ENCODE measurements at places on chromosomes 7 and 10.

DNA sequence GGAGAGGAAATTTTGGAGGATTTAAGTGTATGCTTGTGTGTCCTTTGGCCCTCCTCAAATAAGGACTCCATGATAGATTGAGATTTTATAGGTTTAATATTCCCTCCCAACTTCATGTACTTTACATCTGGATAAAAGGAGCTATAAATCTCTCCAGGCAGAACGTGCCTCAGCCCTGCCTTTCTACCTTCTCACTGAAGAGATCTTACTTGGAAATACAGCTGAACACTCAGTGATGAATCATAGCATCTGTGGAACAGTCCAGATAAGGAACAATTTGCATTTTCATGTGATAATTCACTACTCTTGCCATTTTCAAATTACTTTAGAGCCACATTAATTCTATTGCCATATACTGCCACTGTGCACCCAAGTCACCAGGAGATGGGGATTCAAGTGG lies 364.6 kb upstream of the PODXL start:
- DNase-seq, result peak; percentile 35

- no peak for DNase-seq
Measured at GRCh38 chr10:124120410-124121061, 27.1 kb upstream of the CHST15 start.

- DNase-seq, result peak; percentile 14
Measured at GRCh38 chr10:7788639-7789286, 786 bp downstream of the ATP5F1C start.

DNA sequence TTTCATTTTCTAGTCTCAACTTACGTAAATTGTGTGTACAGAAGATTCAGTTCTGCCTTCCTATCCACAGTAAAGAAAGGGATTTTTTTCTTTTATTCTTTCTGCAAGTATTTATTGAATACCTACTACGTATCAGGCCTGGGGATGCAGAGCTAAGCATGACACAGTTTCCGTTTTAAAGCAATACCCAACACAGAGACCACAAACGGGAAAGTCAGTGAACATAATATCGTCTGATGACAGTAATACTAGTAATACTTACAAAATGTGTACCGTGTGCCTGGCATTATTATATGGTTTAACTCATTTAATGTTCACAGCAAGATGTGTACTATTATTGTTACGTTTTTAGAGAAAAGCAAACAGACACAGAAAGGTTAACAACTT lies 22.4 kb downstream of the REEP3 start:
- no peak for DNase-seq

DNA sequence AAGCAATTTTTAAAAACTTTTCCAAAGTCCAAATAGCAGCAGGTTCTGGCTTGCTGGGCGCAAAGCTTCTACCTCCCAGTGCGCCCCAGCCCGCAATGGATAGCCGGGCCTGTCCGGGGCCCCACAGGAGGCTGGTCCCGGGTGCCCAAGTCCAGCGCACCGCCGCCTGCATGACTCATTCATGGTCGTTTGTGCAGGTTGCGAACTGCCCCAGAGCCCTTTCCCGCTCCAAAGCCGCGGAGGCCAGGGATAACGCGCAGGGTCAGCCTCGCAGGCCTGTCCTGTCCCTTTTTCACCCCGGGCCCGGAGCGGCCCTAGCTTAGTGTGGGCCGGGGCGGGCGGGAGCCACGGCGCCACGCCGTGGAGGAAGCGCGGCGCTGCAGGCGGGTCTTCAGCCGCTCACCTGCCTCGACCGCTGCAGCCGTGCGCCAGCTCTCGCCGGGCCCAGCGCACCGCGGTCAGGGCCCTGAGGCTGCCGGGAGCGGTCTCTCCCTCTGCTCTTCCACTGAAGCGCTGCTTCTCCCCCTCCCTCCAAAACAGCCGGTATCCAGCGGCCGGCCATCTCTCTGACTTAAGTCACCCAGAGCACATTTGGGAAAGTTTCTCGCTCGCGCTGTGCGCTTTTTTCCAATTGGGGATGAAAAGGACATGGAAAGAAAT lies 1.7 kb upstream of the EGR2 start:
- peak; percentile 59 for DNase-seq

GRCh38 chr7:104366390-104366789 lies 38.0 kb downstream of the LHFPL3 start:
- no peak for DNase-seq

DNA sequence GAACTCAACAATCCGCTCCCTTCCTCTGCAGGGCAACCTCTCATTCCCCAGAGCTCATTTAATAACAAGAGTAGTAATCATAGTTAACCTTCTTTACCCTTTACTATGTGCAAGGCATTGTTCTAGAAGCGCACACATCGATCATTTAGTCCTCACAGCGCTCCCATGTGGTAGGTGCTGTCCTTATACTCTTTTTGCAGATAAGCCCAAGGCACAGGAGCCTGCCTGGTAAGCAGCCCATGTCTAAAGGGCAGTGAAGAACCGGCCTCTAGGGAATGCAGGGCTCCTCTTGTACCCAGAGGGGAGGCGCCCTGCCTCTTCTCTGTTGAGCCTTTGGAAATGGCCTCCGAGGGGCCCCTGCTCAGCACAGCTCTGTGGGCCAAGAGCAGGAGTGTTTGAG lies 14.3 kb downstream of the CHST3 start:
- DNase-seq, result no peak

DNA sequence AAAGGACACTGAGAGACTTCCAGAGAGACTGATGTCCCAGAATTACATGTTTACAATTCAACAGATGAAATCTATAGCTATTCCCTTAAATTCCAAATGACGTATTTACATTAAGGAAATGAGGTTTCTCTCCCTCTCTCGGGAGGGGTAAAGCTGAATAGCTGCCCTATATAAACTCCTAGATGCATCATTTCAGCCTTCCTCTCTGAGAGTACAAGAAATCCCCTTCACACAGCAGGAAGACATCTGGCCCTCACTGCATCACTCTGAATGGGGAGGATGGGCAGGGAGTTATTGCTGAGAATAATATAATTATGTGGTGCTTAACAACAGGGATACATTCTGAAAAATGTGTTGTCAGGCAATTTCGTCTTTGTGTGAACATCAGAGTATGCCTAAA lies 11.0 kb downstream of the POT1 start:
- DNase-seq, result no peak

- DNase-seq, result peak; percentile 78
Measured at GRCh38 chr7:104983578-104984539, 30.1 kb upstream of the KMT2E start.

DNA sequence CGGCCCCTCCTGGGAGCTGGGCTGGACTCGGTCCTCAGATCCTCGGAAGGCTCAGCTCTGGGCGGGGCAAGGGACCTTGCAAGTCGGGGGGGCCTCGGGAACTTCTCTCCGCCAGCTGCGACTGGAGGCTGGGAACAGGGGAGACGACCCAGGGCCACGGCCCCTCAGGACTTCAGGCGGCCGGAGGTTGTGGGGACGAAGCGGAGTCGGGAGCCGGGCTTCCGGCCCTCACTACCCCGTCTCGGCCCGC lies 2.6 kb downstream of the ADIRF start:
- DNase-seq, result no peak

- DNase-seq, result no peak
Measured at GRCh38 chr7:50184271-50184990, 91.4 kb upstream of the ZPBP start.

GRCh38 chr10:50437248-50437647 lies 185.9 kb upstream of the ASAH2 start:
- DNase-seq, result no peak

GRCh38 chr10:33067481-33067880 lies 109.5 kb upstream of the ITGB1 start:
- peak; percentile 33 for DNase-seq

DNA sequence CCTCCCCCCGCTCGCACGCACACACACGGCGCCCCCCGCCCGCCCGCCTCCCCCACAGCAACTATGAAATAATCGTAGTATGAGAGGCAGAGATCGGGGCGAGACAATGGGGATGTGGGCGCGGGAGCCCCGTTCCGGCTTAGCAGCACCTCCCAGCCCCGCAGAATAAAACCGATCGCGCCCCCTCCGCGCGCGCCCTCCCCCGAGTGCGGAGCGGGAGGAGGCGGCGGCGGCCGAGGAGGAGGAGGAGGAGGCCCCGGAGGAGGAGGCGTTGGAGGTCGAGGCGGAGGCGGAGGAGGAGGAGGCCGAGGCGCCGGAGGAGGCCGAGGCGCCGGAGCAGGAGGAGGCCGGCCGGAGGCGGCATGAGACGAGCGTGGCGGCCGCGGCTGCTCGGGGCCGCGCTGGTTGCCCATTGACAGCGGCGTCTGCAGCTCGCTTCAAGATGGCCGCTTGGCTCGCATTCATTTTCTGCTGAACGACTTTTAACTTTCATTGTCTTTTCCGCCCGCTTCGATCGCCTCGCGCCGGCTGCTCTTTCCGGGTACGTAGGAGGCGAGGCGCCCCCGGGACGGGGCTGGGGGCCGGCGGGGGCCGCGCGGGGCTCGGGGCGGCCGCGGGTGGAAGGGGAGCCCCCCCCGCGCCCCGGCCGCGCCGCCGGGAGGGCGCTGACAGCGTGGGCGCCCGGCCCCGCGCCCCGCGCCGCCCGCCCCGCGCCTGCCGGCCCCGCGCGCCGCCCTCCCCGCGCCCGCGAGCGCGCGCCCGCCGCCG lies 441 bp downstream of the BMI1 start:
- DNase-seq, result peak; percentile 65

DNA sequence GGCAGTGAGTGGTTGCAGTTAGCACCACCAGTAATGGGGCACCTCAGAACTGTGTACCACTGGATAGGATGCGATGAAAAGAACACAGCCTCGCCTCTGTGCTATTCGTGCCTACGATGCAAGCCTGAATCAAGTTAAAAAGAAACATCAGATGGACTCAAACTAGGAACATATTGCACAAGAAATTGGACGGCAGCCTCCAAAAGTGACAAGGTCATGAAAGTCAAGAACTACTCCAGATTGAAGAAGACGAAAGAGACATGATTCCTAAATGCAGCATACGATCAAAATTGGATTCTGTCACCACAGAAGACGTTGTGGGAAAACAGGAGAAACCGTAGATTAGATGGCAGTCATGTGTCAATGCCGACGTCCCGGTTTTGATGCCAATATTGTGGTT lies 648.1 kb upstream of the FOXK1 start:
- no peak for DNase-seq

DNA sequence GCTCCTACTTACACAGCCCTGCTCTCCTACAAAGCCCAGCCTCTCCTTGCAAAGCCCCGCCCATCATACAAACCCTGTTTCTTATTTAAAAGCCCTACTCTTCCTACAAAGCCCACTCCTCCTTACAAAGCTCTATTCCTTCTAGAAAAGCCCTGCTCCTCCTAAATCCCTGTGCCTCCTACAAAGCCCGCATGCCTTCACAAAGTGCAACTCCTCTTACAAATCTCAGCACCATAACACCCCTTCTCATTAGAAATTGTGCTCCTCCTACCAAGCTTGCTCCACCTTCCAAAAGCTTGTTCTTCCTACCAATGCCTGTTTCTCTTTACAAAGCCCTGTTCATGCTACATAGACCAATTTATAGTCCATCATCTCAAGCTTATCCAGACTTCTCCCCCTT lies 66.1 kb downstream of the PCGF5 start:
- no peak for DNase-seq

DNA sequence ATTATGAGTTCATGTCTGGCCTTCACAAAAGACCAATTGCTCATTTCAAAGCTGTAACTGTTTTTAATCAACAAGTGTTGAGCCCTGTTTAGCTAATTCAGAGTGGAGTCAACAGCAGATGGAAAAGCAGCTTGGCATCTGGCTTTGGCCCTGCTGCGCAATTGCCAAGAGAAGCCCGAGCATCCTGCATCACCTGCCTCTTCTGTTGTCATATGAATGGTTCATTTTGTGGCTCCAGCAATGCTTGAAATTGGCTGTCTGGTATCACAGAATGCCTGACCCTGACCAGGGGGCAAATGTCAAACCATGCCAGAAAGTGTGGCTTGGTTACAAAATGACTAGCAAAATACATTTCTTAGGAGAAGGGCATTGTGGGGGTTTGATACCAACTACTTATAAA lies 296.5 kb upstream of the PHF14 start:
- DNase-seq, result no peak

- peak; percentile 17 for DNase-seq
Measured at GRCh38 chr10:77072361-77072835, 565.2 kb downstream of the KCNMA1 start.

- peak; percentile 5 for DNase-seq
Measured at GRCh38 chr10:82883603-82884002, 1008.6 kb downstream of the NRG3 start.

DNA sequence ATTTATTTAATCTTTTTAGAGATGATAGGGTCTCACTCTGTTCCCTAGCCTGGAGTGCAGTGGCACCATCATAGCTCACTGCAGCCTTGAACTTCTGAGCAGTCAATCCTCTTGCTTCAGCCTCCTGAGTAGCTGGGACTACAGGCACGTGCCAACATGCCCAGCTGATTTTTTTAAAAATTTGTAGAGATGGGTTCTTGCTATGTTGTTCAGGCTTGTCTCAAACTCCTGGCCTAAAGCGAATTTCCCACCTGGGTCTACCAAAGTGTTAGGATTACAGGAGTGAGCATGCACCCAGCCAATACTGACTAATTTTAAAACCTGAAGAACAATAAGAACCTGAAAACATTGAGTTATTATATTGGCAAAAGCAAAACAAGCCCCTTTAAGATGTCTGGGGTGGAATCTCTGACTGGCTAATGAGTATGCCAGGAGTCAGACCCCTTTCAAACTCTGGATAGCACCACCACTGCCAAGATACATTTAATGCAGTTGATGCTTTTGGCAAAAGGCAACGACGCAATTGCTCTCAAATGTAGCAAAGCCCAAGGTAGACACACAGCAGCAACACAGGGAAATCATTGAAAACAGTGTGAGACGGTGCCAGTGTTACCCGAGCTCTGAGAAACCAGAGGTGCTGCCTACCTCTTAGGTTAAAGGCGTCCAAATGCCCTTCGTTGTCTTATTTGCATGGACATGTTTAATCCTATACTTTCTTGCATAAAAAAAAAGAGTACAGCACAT lies 40.7 kb upstream of the TOMM7 start:
- no peak for DNase-seq

DNA sequence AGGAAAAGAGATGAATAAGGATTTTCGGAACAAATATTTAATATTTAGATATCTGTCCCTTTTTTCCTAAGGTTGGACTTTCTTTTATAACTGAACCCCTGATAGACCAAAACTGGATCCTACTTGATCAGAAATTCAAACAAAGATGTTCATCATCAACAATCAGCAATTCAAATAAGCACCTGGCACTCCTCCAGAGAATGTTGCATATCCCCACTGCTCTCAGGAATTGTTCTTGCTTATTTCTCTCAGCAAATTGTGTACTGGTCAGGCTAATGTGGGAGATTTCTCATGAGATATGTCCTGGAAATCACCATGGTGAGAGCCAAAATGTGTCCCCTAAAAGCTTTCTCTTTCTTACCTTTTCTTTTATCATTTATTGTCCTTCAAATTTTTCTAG lies 40.3 kb upstream of the LHFPL3 start:
- DNase-seq, result no peak

DNA sequence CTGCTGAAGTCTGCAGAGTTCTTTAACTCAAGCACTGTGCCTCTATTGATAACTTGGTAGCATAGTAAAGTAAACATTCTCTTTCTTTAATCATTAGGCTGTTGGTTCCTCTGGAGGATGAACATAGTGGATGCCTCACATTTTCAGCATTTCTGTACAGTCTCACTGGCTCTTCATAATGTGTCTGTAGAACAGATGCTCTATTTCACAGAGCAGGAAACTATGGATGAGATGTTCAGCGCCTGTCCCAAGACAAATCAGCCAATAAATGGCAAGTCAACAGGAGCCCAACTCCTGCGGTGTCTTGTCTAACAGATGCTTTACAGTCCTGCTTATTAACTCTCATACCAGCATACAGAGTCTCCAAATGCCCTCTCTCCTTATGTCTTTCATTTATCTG lies 36.5 kb downstream of the NRBF2 start:
- DNase-seq, result no peak

All from fibroblast of upper back skin (primary cell).